ENCODE measurements at places on chromosomes 4 and X.

GRCh38 chr4:153728660-153729059 lies 31.2 kb downstream of the RNF175 start:
- no peak for DNase-seq

DNA sequence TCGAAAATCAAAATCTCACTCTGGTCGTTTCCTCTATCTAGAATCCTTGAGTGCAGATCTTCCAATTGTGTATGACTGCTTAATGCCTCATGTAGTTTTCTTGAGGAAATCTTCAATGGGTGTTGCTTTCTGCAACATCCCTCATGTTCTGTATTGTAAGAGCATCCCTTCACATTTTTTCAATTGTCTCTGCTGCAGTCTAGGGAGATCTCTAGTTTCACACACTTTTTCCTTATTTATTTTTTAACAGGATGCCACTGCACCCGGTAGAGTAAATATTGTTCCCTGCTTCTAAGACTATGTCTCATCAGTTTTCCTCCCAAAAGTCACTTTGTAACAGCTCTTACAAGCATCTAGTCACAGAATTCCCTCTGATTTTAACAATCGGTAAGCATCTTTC lies 50.3 kb downstream of the UGT2B4 start:
- no peak for DNase-seq

DNA sequence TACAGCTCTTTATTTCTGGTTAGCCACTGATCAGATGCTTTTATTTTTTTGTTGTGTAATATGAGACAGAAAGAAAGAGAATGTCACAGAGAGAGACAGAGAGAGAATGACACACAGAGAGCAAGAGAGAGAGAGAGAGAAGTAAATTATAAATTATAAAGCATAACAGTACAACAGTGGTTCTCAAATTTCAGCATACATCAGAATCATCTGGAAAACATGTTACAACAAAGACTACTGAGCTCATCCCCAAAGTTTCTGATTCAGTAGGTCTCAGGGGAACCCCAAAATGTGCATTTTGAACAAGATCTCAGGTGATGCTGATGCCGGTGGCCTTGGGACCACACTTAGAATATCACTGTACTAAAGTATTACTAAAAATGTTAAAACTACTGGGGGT lies 245.8 kb upstream of the DIAPH2 start:
- DNase-seq: peak; percentile 30

DNA sequence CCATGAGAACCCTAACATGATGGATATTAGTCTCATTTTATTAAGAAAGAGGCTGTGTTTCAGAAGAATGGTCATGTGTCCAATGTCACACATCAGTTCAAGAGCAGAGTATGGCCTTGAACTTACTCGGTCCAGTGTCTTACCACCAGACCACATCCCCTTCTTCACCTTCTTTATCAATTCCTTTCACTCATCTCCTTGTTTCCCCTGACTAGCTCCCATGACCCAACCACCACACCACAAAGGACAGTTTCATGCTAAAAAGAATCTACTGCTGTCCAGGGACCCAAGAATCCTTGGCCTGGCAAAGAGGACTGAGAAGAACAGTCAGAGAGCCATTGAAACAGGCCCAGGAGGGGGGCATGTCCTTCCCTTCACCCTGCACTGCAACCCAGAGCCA lies 33.6 kb upstream of the MSN start:
- DNase-seq: no peak

GRCh38 chrX:133610056-133610455 lies 194.8 kb upstream of the GPC4 start:
- no peak for DNase-seq

GRCh38 chrX:479273-479981 lies 92.7 kb upstream of the PPP2R3B start:
- no peak for DNase-seq

- DNase-seq: no peak
Measured at GRCh38 chrX:113873056-113873455, 710.8 kb upstream of the HTR2C start.

DNA sequence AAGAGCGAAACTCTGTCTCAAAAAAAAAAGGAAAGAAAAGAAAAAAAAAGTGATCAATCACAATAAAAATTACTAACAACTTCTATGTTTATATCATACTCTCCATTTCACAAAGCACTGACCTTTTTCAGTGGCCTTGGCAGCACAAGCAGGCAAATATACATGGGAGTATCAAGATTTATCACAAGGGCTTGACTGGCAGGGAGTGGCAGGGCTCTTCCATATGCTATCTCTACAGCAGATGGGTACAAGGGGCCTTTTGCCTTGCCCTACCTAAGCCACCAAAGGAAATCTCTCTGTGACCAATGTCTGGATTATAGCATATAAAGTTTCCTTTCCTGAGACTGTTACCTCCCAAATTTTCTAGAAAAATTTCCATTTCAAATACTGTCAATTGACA lies 24.4 kb downstream of the TSPAN5 start:
- DNase-seq: no peak

- no peak for DNase-seq
Measured at GRCh38 chrX:123873956-123874355, 14.1 kb downstream of the XIAP start.

- no peak for DNase-seq
Measured at GRCh38 chrX:2463973-2464676, 36.7 kb downstream of the DHRSX start.

DNA sequence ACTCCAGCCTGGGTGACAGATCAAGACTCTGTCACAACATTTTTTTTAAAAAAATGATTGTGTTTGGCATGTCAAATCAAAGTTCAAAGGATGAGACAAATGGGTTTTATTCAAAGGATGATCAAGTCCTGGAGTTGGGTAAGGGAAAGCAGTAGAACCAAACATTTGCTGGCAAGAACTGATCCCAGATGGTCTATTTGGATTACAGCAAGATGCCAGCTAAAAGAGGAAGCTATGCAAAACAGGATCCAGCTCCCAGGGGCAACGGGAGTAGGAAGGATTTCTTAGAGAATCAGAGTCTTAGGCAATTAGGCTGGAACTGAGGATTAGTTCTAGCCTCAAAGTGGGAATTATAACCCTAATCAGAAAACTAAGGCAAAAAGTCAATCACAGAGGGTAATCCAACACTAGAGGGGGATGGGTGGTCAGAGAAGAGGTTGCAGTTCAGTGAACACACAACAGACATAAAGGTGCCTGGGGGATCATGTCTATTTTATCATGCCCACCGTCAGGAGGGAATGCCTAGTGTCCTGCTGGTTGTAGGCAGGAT lies 133.0 kb upstream of the PLS3 start:
- DNase-seq: peak; percentile 1

- DNase-seq: no peak
Measured at GRCh38 chrX:126701380-126701779, 118.1 kb upstream of the PRR32 start.

GRCh38 chr4:165360041-165360695 lies 18.6 kb upstream of the CPE start:
- DNase-seq: peak; percentile 13

GRCh38 chr4:134202166-134202956 lies 772 bp upstream of the PABPC4L start:
- peak; percentile 2 for DNase-seq

DNA sequence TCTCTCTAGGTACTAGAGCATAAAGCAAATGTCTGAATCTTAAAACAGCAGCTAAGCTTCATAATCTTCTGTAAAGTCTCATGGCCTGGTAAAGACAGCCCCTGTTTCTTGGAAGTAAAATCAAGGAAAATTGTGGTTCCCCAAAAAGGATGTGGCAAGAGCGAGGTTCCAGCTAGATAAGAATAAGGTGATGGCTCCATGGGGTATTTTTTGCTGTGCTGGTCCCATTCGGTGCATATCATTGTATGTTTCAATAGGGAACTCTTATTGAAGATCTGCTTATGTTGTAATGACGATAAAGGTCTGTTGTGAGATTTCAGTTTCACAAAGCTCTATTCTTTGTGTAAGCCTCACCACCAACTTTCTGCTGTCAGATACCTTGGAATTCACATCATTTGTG lies 316.9 kb upstream of the NOCT start:
- no peak for DNase-seq

DNA sequence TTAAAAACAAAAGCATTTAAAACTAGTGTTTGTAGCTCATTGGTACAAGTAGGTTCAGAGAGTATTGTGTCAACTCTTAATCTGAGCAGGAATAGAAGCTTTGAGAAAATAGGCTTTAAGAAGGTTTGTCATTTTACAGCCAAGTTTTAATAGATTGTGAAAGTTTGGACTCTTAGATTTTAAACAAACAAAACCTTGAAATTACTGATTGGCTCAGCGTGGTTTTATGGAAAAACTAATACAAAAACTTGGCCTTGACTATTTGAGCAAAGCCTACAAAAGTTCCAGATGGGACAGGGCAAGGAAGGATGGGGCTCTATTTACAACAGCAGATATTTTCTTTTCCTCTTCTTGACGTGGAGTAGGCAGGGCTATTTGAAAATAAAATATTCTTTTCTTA lies 16.5 kb downstream of the ZFX start:
- DNase-seq: peak; percentile 34

DNA sequence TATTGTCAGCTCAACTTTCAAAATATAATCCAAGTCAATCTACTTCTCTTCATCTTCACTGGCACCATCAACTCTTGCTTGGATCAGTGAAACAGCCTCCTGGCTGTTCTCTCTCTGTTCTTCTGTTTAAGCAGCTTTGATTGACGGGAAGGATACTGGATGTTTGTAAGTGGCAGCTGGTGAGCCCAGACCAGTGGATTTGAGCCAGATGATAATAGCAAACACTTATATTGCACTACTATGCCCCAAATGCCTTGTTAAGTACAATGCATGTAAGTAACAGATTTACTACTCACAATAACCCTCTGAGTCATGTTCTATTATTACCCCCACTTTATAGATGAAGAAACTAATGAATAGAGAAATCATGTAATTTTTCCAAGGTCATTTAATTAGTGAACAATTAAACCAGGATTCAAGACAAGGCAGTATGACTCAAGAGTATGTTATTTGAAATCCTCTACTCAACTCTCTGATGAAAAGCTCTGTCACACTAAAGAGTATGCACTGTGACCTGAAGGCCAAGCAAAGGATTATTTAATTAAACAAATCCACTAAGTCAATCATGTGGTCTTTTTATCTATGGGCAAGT lies 44.8 kb downstream of the SPANXN3 start:
- no peak for DNase-seq

- DNase-seq: peak; percentile 26
Measured at GRCh38 chrX:130118441-130119311, 8.4 kb upstream of the ELF4 start.

DNA sequence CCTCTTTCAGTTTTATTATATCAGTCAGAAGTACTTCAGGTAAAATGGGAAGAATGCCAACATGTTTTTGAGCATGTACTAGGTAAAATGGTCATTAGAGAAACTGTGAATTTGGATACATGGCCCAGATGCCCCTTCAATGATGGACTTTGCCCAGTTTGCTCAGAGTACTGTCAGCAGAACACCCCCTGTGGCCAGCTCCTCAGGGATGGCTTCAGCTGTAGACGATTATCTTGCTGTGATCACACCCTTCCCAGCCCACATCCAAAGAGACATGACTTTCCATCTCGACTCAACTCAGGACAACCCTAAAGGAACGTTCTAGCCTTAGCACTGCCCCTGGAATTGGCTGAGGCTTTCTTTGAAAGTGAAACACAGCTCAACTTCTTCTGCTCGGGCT lies 439.1 kb downstream of the PACRGL start:
- DNase-seq: no peak

DNA sequence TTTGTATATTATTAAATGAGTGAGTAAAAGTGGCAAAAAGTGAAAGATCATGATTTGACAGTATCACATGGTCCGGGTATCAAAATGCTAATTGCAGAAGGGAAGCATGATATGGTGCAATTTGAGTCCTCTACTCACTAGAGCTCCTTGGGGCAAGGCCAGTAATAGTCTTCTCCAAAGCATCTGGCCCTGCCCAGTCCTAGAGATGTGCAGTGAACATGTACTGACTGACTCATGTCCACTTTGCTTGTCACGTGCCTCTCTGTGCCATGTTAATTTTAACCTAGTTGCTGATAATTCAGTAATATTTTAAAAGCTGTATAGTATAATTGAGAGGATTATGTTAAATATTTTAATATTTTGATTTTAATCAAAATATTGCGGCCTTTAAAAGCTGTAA lies 54.6 kb upstream of the TENM3 start:
- peak; percentile 33 for DNase-seq

DNA sequence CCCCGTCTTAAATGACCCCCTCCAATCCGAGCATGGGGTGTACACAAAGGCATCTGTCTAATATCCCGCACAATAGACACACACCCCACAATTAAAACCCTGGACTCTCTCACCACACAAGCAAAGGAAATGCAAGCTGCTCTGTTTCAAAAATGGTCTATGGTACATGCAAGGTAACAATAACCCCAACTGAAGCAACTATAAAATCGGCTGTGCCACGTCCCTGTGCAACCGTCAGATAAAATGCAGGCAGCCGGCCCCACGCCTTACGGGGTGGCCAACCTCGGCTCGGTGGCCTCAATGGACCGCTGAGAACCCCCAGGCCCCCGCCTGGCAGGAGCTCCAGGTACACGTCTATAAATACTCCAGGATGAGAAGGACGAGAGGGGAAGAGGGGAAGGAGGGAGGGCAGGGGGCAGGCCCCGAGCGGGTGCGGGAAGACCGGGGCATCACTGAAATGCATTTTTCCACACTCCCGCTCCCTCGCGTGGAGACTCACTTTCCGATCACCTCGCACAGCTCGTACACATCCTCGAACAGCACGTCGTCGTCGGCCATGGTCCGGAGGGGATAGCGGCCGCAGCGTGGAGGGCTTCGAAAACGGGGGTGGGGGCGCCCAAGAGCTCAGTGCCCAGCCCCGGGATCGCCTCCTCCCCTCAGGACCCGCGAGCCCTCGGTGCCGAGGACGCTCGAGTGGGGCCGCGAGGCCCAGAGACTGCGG lies 763 bp downstream of the CASK start:
- no peak for DNase-seq

DNA sequence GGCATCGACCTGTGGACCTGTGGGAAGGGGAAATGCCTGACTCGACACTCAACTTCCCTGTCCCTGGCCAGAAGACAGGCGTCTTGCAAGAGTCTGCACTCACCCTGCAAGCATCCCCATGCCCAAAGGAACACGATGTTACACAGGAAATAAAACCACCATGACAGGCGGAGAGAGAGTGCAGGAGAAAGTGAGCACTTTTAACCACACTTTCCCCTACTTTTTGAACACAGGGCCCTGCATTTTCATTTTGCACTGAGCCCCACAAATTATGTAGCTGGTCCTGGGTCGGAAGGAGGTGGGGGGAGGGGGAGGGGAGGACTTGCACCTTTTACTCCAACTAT lies 13.8 kb upstream of the MAN2B2 start:
- no peak for DNase-seq

GRCh38 chr4:101806914-101807313 lies 16.4 kb downstream of the BANK1 start:
- DNase-seq: peak; percentile 52

- no peak for DNase-seq
Measured at GRCh38 chr4:156762851-156763250, 208.7 kb downstream of the PDGFC start.

DNA sequence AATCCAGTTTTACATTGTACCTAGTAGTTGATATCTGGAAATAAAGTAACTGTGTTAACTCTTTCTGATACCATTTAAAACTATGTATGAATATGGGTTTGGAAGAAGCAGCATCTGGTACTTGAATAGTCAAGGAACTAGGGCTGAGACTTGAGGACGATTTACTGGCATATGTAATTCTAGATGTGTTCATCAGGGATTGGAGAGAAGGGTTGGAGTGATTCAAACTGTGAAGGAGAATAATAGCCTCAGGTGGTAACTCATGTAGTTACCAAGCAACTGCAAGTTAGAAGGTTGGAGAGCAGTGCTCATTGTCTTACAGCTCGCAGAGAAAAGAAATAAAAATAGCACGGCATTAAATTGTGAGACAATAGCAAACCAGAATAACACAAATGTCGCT lies 29.5 kb upstream of the TXLNG start:
- DNase-seq: no peak
